ENCODE measurements at places on chromosomes 13 and 19.

DNA sequence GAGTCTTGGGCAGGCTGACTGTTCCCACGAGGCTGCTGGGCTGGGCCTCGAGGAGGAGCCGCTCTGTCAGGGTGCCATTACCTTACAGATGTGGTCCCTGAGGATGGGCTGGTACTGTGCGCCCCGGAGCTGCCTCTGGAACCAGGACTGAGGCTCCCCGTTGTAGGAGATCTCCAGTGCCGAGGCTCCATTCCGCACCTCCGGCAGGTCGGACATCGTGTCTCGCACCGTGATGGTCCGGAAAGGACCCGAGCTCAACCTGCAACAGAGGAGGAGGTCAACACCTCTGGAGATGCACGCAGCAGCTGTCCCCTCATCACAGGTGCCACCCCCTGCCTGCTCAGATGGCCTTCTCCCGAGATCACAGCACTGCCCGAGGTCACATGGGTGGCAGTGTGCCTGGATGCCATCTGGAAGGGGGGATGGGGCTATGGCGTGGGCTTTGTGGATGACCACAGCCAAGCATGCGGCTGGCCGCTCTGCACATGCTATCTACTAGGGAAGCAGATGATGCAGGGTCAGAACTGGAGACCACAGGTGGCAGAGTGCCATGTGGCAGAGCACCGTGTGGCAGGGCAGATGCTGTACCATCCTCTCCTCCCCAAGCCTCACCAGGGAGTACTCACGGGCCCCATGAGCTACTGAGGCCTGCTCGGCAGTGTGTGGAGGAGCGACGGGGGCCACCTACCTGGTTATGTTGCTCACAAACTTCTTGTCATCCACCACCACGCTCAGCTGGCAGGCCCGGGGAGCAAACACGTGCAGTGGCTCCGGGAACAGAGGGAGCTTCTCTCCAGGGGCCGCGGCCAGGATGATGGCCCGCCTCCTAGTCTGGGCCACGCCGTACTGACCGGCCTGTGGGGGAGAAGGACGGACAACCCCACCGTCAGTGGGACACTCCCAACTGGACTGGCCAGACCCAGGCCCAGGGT, 18.3 kb upstream of the EIF3G start:
- DNase-seq: no peak

DNA sequence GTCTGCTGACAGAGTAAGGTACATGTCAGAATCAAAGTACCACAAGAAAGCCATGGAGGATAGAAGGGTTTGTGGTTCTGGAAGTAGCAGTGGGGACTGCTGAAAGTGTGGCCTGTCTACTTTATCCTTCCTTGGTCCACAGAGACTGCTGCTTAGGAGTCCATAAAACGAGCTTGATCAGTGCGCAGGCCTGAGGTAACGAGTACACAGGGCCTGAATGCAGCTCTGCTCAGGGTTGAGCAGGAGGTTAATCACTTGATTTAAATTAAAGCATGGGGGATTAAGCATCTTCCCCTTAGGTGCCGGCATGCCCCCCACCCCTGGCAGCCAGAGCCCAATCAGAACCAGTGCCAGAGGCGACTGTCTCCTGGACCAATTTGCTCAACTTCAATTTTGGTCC, 34.9 kb upstream of the WASF3 start:
- DNase-seq: no peak

DNA sequence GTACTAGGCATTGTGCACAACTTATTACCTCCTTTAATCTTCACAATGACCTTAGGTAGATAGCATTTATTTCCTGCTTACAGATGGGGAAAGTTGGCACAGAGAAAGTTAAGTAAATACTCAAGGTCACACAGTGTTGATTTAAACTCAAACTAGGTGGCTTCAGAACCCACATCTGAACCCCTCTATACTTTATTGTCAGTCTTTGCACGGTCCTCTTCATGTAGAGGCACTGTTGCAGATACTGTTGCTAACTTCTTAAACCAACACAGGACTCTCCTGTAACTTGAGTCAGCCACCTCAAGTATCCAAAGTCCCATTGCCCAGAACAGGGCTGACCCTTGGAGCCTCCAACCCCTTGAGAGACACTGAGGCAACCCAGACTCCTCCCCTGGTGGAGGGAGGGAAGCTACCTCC, 48.8 kb downstream of the FRY start:
- no peak for DNase-seq

DNA sequence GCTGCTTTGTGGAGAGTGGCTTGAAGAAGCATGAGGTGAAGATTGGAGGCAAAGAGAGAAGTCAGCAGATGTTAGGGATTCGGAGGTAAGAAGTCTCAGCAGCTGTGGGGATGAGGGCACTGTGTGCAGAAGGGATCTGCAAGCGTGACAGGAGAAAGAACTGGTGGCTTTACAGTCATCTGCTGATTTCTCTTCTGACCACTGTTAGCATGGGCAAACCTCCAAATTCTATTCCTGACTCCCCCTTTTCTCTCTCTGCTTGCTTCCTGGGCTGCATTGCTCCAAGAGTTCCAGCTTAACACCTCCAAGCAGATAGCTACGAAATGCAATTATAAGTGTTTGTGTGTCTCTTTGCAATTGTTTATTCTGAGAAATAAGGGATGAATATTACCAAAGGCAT, 159.6 kb downstream of the GGACT start:
- no peak for DNase-seq

GRCh38 chr13:54034047-54034446, 1005.4 kb downstream of the OLFM4 start:
- no peak for DNase-seq

GRCh38 chr13:46639033-46639981, 86.3 kb downstream of the LRCH1 start:
- no peak for DNase-seq

- no peak for DNase-seq
Measured at GRCh38 chr19:35755550-35756376, 1.1 kb downstream of the HSPB6 start.

DNA sequence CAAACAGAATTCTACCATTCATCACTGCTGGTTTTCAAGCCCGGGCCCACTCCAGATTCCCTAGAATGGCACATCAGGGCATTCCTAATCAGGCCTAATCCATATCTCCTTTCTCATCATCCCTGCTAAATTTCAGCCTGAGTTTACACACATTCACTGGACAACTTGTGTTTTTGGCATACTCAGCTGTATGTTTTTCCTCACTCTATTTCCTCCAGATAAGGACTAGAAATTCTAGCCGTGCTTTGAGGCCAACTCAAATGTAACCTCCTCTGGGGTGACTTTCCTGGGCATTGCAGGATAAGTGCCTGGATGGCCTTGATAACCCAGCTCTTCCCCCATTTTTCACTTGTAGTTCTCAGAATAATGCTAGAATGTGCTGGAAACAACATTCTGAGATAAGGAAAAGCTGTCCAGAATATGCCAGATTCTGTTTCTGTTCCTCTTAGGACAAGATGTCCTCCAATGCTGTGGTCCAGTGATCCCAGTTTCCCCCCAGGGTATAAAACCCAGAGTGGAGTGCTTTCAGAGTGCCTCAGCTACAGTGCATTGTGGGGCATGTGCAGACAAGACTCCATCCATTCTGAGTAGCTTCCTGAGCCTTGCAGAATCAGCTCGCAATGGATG, 66.9 kb upstream of the CLDN10 start:
- DNase-seq: no peak

- no peak for DNase-seq
Measured at GRCh38 chr19:55777528-55777927, 8.6 kb downstream of the RFPL4AL1 start.

DNA sequence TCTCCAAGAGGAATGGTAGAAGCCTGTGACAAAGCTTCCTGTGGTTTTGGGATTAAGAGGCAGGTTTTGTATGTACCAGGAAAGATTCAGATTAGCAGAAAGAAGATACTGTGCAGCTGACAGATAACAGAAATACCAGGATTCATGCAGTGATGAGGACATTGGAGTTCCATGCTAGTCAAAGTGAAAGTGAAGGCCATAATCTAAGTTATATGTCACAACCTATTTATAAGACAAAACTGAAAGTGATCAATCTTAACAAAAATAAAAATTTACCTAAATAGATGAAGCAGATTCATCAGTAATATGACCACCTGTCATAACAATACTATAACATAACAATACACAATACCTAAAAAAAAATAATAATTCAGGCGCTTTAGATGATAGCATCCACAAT, 1305.2 kb upstream of the PCDH9 start:
- no peak for DNase-seq

DNA sequence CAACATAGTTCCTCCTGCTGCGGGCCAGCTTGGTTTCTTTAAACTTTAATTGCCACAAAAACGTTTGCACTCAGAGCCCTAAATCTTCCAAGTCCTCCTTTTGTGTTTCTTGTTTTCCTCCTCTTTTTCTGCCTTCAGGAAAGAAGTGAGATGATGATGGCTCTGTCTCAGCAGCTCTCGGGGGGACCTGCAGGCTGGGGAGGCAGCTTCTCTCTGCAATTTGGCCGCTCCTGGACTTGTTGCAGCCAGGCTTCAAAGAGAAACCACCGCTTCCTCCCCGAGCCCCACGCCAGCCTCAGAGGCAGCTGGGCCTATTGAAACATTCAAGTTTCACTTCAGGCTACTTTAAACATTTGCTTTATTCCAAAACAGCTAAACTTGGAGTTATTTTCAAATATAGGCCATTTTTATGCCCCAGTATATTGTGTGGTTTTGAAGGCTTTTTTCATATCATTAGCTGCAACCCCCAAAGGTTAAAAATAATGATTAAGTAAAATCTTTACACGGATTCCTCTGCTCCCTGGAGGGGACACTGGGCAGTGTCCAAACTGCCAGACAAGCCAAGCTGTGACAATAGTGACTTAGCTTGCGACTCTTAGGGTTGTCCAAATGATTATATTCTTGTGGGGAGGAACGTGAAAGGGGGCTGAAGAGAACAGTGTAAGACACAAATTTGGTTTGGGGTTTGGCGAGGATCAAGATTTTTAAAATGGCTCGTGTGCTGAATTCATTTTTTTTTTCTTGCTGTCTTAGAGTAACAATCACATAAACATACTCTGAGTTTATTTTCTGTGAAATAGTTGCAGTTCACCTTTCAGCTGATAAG, 330.8 kb downstream of the DLEU7 start:
- DNase-seq: no peak

- DNase-seq: no peak
Measured at GRCh38 chr13:30857018-30857417, 49.1 kb upstream of the MEDAG start.

DNA sequence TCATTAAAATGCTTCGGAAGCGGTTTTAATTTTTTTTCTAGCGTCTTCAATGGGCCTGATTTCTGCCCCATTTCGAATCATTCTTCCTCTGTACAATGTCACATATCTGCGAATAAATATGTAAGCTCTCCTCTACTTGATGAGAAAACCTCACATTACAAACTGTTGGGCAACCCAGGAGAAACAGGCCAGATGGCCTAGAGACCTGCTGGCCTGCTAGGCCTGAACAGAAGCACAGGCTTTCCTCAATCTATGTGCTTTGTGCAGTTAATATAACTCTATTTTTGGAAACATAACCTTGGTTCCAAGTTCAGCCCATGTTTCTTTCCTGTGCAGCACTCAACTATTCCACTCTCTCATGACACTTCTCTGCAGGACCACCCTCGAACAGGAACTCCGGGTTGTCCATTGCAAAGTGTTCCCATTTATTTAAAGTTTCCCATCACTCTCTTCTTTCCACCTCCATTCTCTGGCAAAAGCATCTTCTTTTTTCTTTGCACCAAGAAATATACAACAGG, 42.0 kb downstream of the DCLK1 start:
- DNase-seq: no peak
